Myocyte (in vitro differentiated cells): ENCODE measurements at places on chromosomes 4 and X. TPM values are rescaled to one million over a fixed set of nuclear protein-coding genes. Genes with fewer than 3 reads are reported as not detected.

The TBC1D9 gene
- 7.9 and 10.9 TPM in 2 replicates for total RNA-seq

The CC2D2A gene
- total RNA-seq, result 16.1 and 17.3 TPM in 2 replicates

The TGIF2LX gene
- total RNA-seq, result not detected in 2 replicates

The EREG gene
- 0.05 TPM in 1 of 2 replicates, not detected in the other for total RNA-seq

The ADGRA3 gene
- total RNA-seq, result 40.8 and 53.2 TPM in 2 replicates

The IL3RA gene
- total RNA-seq, result not detected in 2 replicates

The NRK gene
- total RNA-seq, result not detected in 2 replicates

The CSAG3 gene
- not detected in 2 replicates for total RNA-seq

The PPP4R3C gene
- total RNA-seq, result not detected in 2 replicates

The ZNF827 gene
- 8.5 and 10.4 TPM in 2 replicates for total RNA-seq

The UCP1 gene
- not detected in 2 replicates for total RNA-seq

The MPC1L gene
- total RNA-seq, result not detected in 2 replicates

The CENPVL3 gene
- 0.21 and 0.31 TPM in 2 replicates for total RNA-seq

The PRSS12 gene
- total RNA-seq, result 1.5 and 7.3 TPM in 2 replicates

The PAGE5 gene
- not detected in 2 replicates for total RNA-seq

The CT55 gene
- not detected in 2 replicates for total RNA-seq

The GABRQ gene
- not detected in 2 replicates for total RNA-seq
